ENCODE measurements at places on chromosomes 5 and 9.

- DNase-seq = no peak
These were observed 18.7 kb downstream of the VCAN start for GRCh38 chr5:83490203-83490602.

DNA sequence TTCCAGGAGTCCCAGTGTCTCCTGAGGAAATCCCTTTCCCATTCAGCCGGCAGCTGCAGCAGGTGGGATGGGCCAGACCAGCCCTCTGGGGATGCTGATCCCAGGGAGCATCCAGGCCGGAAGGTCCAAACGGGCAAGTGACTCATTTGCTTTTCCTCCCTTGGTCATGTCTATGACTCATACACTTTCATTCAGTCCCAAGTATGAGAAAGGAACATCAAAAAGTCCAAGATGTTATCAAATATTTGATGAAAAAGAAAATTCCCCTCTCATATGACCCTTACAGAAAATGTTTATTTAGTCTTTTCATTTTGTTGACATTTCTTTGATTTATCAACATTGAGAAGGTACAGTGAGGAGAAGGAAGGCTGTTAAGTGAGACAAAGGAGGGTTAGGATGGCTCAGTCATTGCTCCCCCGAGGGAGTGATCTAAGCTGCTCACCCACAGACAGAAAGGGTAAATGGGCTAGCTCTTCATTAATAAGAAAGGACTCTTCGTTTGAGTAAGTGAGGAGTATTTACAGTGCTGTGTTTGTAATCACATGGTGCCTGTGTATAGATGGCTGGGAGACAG is 117.6 kb upstream of the ANKRD55 start:
- peak; percentile 20 for DNase-seq

DNA sequence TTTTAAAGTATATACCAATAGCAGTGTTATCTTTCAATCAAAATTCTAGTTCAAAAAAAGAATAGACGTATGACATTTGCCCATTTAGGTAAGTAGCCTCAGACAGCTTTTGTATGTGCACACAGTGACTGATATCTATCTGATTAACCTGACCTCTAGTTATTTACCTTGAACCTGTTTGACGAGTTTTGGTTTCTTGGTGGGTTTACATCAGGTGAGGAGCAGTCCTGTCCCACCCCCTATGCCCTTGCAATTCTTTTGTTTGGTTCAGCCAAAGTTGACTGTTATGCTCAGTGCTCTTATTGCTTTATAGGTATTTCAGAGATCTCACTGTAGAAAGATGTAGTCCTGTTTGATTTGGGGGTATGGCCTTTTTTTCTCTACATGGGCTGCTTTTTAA is 147.2 kb downstream of the ISOC1 start:
- DNase-seq = no peak

DNA sequence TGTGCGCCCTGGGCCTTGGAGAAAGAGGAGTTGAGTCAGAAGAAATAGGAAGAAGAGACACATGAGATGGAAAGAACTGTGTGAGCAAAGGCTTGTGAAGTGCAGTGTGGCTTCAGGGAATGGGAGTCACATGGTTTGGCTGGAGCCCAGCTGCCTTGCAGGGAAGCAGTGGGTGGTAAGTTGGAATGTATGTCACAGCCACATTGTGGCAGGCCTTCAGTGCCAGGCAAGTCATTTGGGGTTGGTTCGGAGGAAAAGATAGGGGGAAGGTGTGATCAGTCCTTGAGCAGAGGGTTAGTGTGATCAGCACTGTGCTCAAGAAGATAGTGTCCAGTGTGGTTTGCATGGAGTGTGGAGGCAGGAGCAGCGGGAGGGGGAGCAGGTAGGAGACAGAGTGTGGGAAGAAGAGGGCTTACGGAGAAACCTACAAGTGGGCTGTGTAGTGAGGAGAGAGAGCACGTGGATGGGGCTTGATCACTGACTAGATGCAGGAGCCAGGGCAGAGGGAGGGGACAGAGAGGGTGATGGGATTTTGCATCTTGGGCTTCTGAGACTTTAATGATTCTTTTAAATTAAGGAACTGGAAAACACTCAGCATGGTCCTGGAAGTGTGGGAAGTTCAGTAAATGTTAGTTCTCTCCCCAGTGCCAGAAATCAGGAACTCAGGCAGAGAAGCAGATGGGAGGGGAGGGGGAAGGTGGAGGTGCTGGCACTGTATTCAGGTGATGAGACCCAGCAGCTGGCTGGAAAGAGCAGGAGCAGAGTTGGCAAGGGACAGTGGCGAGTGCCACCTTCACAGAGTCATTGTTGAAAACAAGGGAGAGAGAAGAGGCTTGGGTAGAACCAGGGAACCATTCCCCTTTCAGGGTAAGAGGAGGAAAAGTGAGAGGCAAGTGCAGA is 46.6 kb downstream of the ARHGAP26 start:
- DNase-seq = no peak

DNA sequence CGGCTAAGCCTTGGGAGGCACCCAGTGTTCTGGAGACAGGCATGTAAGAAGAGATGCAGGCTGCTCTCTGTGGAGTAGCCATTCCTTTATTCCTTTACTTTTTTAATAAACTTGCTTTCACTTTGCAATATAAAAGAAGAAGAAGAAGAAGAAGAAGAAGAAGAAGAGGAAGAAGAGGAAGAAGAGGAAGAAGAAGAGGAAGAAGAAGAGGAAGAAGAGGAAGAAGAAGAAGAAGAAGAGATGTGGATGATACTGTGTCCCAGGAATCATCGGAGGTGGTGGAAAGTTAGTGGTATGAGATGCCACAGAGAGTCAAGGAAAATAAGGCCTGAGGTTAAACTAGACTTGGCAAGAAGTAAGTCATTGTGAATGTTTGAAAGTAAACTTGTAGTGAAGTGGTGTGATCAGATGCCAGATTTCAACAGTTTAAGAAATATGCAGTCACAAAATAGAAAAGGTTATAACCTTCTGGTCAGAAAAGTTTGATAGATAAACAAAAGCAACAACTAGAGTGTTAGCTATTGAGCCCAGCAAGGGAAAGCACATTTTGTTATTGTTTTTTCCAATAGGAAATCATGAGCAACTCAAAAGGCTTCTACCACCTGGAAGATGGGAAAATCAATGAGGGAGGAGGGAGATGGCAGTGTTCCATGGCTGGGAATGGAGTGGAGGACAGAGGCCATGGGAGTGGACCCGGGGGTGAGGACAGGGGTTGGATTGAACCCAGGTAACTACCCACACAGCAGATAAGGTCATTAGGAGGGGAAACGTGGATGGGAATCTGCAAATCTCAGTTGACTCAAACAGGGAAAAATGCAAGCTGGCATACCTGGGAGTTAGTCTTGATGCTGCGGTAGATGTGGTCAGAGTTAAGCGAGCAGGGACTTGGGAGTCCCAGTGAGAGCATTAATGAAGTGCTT is 16.8 kb downstream of the AOPEP start:
- DNase-seq = no peak

- no peak for DNase-seq
These were observed 28.0 kb downstream of the LCP2 start for GRCh38 chr5:170269579-170269978.

DNA sequence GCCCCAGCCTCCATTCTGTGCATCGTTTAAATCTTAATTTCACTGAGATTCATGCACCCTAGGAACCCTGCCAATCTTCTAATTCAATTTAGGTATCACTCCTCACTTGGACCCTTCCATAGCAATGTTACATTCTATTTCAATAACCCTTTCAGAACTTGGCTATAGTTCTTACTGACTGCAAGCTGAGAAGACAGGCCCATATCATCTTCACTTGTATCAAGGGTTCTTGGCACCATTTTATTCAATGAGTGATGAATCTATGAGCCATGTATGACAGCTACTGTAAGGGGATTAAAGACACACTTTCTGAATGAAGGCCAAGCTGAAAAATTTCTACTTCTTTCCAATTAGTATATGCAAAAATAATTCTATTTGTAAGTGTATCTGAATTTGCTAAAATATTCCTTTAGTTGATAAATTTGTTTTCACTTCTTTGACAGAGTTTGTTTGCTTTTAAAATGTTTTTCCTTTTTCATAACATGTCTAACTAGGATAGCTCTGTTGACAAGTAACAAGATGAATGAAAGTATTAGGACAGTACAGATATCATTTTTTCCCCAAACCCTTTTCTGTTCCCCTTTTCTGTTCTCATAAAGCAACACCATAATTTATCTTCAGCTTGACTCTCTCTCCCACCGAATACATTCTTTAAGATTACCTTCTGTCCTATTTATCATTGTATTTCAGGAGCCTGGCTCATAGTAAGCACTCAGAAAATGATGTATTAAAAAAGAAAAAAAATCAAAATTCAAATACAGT is 9.6 kb downstream of the ITGA2 start:
- DNase-seq = no peak

- no peak for DNase-seq
These were observed 14.9 kb upstream of the FAM240B start for GRCh38 chr9:38734831-38735230.

DNA sequence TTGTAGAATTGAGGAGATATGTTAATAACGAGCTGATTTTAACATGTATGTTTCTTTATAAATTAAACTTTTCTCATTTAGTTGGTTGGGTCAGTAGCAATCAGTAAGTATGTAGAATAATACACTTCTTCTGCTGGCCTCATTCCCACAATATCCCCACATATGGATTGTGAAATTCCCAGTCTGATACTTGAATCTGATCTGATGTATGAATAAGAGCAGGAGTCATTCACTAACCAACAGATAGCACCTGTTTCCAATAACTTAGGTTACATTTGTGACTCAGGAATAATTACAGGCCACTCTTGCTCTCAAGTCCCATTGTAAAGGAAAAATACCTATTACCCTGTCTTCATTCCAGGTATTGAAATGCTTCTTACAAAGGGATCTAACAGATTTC is 23.9 kb downstream of the SLC36A1 start:
- no peak for DNase-seq

GRCh38 chr9:116156621-116157314 is 3.2 kb downstream of the PAPPA start:
- peak; percentile 14 for DNase-seq

DNA sequence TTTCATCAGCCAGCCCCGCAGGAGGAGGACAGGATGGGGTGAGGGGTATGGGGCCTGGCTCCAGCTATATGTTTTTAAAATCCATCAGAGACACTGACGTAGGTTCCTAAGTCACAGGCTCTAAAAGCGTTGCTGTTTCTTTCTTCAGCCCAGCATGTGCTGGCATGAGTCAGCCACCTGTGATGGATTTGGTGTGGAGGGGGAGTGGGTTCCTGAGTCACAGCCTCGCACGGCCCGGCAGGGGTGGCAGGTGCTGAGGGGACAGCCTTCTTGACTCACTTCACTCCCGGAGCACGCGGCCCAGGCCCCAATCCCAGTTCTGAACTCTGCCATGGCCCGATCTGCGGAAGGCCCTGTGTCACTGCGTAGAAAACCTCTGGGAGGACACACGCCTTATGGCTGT is 38.8 kb upstream of the RPL26L1 start:
- DNase-seq = no peak

DNA sequence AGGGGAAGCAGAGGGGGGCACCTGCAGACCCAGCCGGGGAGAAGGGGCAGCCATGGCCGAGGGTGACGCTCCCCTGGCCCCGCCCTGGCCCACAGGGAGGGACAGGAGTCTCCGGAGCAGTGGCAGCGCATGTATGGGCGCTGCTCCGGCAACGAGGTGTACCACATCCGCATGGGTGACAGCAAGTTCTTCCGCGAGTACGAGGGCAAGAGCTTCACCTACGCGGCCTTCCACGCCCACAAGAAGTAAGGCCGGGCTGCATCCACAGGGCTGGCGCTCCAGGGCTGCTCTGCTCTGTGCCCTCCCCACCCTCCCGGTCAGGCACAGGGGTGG is 68.2 kb downstream of the KCNT1 start:
- no peak for DNase-seq

GRCh38 chr5:113759505-113759904 is 246.0 kb downstream of the YTHDC2 start:
- DNase-seq = no peak

GRCh38 chr9:6936103-6936502 is 178.3 kb downstream of the KDM4C start:
- no peak for DNase-seq

GRCh38 chr5:56511326-56511841 is 278.3 kb upstream of the ANKRD55 start:
- DNase-seq = no peak

Data from HEK293T (cell line).